NCI-H1105 (cell line): ENCODE measurements at places on chromosomes 16 and 17.

- DNase-seq: no peak
Measured at GRCh38 chr17:50319306-50320004, 26.5 kb upstream of the XYLT2 start.

- no peak for DNase-seq
Measured at GRCh38 chr17:73255671-73256181, 6.0 kb downstream of the CPSF4L start.

DNA sequence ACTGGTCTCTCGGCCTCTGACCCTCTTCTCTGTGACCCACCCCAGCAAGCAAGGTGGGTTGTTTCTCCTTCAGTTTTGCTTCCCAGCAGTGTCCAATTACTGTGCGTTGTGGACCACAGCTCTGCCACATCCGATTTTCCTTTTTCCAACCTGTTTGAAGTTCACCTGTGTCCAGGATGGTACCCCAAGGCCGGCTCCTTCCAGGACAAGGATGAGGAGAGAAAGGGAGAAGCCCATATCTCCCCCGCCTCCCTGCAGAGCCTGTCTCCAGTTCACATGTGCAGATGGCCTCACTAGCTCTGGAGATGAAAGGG is 13.5 kb downstream of the NMRAL1 start:
- no peak for DNase-seq

DNA sequence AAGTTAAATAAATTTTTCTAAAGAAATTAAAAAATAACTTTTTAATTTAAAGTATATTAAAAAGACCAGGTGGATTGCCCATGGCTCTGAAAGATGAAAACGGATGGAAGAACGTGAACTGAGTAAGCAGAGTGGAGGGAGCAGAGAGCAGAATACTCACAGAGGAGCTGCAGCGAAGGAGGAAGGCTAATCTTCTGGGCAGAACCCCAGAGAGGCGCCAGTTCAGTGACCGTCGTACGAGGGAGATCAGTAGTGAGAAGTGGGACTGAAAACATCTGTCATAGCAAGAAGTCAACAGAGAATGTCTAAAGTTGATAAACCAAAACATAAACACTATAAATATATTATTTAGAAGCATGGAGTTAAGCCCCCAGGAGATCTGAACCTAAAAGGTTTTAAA is 34.9 kb downstream of the UBE2G1 start:
- DNase-seq: no peak

- DNase-seq: no peak
Measured at GRCh38 chr17:46780003-46780373, 38.5 kb downstream of the WNT3 start.

- DNase-seq: no peak
Measured at GRCh38 chr16:81620796-81621195, 158.3 kb upstream of the PLCG2 start.
